ENCODE measurements at places on chromosomes 12 and 14.
A peak's percentile ranks its signal among the peaks of the same experiment; 100 is the strongest.

- DNase-seq = no peak
These were observed 18.6 kb upstream of the SSPN start for GRCh38 chr12:26176725-26177124.

DNA sequence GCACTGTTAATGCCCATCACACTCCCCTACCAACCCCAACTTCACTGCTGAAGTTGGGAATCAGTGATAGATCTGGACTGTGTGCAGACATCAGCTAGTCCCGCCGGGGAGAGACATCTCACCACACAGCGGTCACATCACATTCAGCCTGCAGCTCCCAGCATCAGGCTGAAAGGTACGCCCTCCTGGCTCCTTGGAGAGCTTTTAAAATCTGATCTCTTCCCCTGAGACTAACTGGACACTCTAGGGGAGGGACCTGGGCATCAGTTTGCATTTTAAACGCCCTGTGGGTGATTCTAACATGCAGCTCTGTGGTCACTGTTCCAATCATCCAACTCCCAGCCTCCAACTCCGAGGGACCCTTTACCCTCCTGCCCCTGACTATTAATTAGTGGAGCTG, 58.4 kb downstream of the CCDC85C start:
- no peak for DNase-seq

DNA sequence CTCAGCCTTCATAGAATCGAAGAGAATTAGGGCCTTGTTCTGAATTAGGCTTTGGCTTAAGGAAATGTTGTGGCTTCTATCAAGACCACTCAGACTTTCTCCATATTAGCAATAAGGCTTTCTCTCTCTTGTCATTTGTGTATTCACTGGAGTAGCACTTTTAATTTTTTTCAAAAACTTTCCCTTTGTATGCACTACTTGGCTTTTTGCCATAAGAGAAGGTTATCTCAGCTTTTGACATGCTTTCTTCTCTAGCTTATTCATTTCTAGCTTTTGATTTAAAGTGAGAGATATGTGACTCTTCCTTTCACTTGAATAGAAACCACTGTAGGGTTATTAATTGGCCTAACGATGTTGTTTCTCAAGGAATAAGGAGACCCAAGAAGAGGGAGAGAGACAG, 244.2 kb downstream of the GPHN start:
- no peak for DNase-seq

- peak; percentile 35 for DNase-seq
These were observed 620 bp downstream of the MMP17 start for GRCh38 chr12:131828671-131829355.

- no peak for DNase-seq
These were observed 58.9 kb upstream of the SRSF5 start for GRCh38 chr14:69708049-69708448.

GRCh38 chr14:35374263-35374712, 30.3 kb downstream of the NFKBIA start:
- DNase-seq = peak; percentile 100

DNA sequence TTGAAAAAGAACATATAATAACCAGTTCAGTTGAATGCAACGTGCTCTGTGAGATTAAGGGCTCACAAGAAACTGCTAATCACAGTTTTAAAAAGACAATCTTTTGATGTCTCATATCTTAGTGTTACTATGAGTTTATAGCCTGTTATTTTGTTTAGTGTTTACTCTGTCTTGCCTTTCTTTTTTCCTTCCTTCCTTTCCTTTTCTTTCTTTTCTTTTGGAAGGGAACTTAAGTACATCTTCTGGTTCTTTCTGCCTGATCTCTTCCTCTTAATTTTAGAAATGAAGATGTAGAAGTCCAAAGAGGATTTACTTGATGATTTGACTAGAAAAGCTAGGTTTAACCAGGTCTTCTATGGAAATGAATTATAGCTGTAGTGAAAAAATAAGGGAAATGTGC, 38.2 kb downstream of the WNK1 start:
- no peak for DNase-seq

- DNase-seq = no peak
These were observed 109.1 kb downstream of the NEDD1 start for GRCh38 chr12:97016163-97016562.

DNA sequence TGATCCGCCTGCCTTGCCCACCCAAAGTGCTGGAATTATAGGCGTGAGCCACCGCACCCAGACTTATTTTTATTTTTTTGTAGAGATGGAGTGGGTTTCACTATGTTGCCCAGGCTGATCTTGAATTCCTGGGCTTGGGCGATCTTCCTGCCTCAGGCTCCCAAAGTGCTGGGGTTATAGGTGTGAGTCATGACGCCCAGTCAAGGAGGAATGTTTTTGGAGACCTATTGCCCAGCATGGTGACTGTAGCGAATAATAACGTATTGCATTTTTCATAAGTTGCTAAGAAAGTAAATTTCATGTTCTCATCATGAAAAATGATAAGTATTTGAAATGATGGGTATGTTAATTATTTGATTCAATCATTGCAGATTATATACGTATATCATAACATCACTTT, 46.5 kb downstream of the TEAD4 start:
- DNase-seq = no peak

DNA sequence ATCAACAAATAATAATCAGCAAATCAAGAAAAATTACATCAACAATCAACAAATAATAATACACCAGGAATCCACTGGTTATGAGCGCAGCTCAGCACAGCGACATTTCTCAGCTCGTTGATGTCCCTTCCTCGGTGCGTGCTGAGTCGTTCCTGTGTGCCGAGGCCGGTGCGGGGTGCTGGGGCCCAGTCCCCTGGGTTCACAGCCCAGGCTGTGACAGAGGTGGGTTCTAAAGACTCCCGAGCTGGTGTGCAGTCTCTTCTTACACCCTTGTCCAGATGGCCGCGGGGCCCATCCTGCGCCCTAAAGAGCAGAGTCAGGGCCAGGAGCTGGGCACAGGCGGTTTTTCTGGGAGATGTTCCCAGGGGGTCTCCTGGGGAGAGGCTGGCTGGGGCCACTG, 26.9 kb upstream of the TRAF3 start:
- DNase-seq = no peak

DNA sequence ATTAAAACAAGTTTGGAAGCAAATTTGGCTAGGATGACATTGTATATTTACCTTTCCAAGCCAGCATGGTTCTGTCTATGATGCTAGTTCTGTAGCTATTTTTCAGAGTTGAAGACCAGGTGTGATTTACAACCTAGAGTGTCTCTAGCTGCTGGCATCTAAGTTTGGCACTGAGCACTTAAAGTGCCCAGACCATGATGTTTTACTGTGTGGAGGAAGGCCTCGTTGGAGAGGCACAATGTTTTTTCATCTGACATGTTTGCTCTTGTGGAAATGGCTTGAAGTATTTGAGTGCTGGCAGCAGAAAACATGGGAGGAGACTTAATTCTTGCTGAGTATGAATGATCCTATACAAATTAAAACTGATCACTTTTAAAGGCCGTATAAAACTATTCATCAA, 13.0 kb upstream of the C12orf71 start:
- DNase-seq = no peak

- DNase-seq = peak; percentile 91
These were observed 7.8 kb downstream of the IRAK3 start for GRCh38 chr12:66196806-66197205.

GRCh38 chr12:31205054-31205453, 120.9 kb downstream of the SINHCAF start:
- DNase-seq = peak; percentile 77

DNA sequence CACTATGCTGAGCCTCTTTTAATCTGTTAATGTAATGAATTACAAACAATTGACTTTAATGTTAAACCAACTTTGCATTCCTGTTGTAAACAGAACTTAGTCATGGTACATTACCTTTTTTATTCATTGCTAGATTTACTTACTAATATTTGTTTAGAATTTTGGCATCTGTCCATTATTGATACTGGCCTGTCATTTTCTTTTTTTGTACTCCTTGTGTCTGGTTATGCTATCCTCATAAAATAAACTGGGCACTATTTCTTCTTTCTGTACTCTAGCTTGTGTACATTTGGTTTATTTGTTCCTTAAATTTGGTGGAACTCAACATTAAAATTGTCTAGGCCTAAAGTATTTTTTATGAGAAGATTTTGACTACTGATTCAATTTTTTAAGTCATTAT, 32.1 kb downstream of the SPATA7 start:
- DNase-seq = no peak

DNA sequence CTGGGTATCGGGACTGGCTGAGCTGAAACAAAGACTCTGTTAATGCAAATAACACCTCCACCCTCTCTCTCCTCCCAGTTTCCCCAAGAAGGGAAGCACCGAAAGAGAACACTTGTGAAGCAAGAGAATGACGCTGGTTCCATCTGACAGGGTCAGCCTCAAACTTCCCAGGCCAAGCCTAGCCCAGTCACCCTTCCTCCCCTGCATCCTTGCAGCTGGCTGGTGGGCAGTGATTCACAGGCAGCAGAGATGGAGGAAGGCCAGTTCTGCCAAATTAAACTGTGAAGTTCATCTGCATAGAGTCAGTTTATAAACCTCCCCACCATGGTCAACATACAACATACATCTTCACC, 2.8 kb downstream of the LRRC74A start:
- DNase-seq = peak; percentile 99

DNA sequence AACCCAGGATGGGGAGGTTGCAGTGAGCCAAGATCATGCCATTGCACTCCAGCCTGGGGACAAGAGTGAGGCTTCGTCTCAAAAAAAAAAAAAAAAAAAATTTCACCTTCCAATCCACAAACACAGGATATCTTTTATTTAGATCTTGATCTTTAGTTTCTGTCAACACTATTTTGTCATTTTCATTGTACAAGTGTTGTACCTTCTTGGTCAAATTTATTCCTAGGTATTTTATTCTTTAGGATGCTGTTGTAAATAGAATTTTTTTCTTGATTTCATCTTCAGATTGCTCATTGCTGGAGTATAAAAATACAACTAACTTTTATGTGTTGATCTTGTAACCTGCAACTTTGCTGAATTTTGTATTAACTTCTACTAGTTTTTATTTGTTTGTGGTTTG, 60.8 kb downstream of the ARHGAP5 start:
- DNase-seq = no peak

DNA sequence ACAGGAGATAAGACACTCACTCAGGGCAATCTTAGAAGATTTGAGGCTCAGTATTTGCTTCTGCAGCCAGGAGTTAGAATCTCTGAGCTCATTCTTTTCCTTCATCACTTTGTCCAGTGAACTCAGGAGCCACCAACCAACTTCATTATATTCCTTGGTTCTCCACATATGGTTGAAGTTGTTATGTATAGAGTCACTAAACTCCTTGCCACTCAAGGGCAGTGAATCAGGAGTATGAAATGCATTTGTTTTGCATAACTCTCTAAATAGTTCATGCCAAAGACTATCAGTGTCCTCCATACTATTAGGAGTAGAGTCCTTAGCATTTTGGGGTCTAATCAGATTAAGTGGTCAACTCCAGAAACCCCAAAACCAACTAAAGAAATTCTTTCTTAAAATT, 150.6 kb downstream of the CCDC59 start:
- DNase-seq = no peak

Data from inflammatory macrophage treated with lipopolysaccharide for 1 hour (primary cell).